Stimulated activated CD8-positive, alpha-beta memory T cell treated with anti-CD3 and anti-CD28 coated beads, Interleukin-4, amount 100 ng/mL, for 1 hour (primary cell): ENCODE measurements at places on chromosomes 6 and 20.

DNA sequence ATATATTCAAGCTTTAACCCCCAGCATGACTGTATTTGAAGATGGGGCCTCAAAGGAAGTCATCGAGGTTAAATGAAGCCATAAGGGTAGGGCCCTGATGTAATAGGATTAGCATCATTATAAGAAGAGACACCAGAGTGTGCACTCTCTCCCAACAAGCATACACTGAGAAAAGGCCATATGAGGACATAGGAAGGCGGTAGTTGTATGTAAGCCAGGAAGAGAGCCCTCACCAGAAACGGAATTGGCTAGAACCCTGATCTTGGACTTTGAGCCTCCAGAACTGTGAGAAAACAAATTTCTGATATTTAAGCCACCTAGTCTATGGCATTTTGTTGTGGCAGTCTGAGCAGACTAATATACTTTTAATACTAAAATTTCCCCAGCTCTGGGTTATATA is 150.1 kb upstream of the STXBP5 start:
- no peak for DNase-seq

DNA sequence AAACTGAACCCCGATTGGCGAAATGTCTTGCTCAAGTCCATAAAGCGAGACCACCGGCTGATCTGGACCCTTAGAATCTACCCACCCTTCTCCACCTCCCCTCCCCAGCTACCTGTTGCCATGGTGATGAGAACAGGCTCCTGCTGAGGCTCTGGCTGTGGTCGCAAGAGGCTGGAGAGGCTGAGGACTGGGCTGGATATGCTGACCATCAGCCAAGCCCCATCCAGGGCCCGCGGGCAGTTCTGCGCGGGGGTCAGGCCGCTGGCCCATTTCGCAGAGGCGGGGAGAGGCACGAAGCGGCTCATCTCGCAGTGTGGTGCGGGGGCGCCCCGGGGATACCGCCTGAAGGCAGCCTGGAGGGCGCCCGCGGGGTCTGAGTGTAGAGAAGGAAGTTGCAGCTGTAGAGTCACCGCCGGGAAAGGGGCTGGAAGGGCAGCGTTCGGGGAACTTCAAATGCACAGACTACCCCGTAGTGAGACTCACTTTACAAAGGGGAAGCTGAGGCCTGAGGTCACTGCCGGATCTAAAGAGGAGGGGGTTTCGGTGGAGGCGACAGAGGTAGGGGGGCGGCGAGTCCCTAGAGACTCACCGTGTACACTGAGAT is 671 bp downstream of the TAPBP start:
- no peak for DNase-seq

DNA sequence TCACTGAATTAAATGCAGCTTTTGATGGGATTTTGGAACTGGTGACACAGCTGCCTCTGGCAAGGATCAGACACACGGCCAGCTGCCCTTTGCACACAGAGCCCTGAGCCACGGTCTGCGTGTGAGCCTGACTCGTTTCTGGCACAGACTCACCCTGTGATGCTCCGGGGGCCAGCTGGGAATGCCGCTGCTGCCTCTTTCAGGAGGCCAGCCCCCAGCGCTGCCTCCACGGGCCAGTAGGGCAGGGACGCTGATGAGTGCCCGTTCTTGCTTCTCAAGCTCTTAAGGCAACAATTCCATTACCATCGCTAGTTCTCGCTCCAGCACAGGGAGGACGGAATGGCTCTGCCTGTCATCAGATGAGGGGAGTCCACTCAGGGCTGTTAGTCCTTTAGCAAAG is 61.6 kb downstream of the IRF4 start:
- no peak for DNase-seq

- DNase-seq = no peak
Measured at GRCh38 chr6:16653226-16653625, 108.0 kb downstream of the ATXN1 start.

GRCh38 chr6:151280859-151281258 is 41.1 kb downstream of the AKAP12 start:
- no peak for DNase-seq

DNA sequence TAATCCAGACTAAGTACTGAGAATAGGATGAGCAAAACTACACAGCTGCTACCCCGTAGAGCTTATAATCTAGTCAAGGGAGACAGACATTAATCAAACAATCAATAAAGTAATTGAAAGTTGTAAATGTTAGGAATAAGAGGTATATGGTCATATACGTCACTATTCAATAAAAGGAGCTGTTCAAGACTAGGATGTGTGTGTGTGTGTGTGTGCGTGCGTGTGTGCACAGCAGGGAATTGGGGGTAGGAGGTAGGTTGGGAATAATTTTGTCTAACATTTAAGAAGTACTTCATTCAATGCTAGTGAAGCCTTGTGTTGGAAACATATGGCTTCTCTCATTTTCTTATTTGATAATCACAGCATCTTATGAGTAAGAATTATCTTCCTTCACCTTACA is 41.8 kb downstream of the SESN1 start:
- DNase-seq = no peak

DNA sequence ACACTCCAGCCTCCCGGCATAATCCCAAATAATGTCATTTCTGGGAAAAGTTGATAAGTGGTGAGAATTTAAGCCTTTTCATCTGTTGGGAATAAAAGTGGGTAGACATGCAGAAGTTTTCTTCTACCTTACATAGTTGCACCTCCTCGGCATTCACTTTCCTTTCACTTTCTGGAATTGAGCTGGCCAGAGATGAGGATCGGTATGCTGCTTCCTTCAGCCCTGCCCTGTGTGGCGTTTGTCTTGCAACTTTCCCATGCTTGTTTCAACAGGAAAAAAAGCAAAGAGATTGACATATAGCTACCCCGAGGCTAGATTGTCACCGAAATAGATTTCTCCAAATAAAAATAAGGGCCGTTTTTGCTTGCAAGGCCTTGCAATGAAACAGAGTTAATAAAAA is 65.8 kb upstream of the JAG1 start:
- DNase-seq = no peak

- no peak for DNase-seq
Measured at GRCh38 chr6:116468293-116468692, 7.1 kb downstream of the CALHM6 start.

DNA sequence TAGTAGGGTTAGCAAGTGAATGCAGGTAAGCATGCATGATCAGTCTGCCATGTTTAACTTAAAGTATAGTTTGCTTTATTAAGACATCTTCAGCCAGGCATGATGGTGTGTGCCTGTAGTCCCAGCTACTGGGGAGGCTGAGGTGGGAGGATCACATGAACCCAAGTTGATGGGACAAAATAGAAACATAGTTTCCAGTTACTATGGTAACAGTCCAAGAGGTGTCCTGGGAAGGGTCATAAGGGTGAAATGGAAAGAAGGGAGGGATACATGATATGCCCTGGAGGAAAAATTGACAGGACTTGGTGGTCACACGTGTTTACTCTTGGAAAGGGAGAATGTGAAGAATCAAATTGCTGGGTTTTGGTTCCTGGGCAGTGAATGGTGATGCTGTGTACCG is 139.6 kb downstream of the SULF2 start:
- DNase-seq = no peak

DNA sequence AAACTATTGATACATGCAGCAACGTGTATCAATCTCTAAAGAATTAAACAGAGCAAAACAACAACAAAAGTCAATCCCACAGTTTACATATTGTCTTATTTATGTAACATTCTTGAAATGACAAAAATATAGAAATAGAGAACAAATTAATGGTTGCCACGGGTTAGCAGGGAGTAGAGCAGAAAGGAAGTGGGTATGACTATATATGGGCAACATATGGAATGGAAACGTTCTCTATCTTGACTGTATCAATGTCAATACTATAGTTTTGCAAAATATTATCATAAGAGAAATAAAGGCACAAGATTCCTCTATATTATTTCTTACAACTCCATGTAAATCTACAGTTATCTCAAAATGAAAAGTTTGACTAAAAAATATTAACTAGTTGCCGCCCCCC is 12.8 kb downstream of the AK9 start:
- no peak for DNase-seq

- DNase-seq = no peak
Measured at GRCh38 chr6:52346503-52346902, 15.4 kb upstream of the PAQR8 start.

DNA sequence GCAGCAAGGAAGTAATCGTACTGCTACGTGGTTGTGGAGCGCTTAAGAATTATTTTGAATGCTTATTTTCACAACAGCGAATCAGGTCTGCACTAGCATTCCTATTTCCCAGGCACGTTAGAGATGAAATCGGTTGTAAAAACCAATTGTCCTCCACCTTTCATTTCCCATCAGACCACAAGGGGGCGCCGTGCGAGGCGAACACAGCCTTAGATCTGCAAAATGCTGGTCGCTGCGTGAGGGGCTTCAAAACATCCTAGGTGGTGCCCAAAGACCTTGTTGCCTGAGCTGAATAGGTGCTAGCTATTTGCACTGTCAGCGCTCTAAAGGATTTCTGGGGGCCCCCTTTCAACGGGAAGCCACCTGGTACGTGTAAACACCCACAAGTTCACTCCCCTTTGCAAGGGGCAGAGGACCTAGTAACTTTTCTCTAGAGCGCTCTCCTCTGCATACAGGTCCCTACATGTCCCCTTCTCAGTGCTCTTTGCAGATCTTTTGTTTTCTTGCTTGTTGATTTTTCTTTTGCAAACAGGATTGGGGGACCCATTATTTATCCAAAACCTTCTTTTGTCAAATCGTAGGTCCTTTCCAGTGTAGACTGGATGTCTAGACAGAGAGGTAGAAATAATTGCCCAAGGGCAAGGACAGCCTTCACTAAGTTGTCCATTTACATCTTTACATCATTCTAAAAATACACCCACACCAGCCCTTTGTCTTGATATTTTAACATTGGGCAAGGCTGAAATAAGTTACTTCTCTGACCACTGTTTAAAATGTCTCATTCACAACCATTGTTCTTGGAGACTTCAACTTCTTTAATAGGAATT is 59.8 kb downstream of the NEDD9 start:
- peak; percentile 66 for DNase-seq

GRCh38 chr6:37624121-37624520 is 73.6 kb downstream of the MDGA1 start:
- DNase-seq = no peak

DNA sequence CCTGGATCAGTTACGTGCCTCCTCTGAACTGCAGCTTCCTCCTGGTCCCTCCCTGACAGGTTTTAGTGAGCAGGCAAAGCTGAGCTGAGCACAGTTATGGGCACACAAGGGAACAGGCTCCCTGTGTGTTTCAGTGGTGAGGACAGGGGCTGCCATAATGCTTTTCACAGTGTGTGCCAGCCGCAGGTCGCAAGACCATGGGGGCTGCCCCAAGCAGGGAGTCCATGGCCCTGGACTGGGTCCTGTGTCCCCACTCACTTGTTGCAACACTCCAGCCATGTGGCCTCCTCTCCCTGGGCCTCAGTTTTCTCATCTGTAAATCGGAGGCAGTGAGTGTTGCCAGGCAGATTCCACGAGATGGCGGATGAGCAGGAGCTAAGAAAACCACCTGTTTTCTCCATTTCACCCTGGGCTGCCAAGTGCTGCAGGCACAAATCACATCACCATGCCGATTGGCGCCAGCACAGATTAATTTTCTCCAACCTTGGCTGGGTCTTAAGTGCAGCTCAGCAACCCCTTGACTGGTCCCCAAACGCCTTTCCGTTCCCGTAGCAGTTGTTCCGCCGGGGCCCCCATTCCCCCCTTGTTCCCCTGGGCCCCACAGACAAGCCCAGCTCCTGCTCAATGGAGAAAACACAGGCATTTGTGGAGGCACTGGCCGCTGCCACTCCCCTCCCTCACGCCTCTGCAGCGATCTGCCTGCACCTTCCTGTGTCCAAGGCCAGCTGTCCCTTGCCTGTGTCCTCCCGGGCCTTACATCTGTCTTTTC is 57.1 kb upstream of the NNAT start:
- DNase-seq = no peak

DNA sequence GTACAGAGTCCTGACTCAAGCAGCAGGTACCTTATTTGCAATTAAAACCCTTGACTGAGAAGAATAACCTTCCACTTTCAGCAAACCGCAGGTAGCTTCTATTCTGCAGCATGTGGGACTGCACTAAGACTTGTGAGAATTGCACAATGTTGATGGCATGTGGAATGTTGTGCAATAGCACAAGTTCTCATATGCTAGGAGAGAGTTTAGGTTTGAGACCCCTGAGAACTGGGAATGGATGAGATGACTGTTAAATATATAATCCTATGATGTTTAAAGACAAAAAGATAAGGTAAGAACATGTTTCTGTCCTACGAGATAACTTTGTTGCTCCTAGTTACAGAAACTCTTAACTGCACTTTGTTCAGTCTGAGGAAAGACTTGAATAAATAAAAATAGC is 194.6 kb downstream of the OTOR start:
- no peak for DNase-seq

GRCh38 chr6:93562582-93562981 is 143.2 kb upstream of the EPHA7 start:
- DNase-seq = no peak

- no peak for DNase-seq
Measured at GRCh38 chr6:20681243-20681684, 147.0 kb downstream of the CDKAL1 start.

DNA sequence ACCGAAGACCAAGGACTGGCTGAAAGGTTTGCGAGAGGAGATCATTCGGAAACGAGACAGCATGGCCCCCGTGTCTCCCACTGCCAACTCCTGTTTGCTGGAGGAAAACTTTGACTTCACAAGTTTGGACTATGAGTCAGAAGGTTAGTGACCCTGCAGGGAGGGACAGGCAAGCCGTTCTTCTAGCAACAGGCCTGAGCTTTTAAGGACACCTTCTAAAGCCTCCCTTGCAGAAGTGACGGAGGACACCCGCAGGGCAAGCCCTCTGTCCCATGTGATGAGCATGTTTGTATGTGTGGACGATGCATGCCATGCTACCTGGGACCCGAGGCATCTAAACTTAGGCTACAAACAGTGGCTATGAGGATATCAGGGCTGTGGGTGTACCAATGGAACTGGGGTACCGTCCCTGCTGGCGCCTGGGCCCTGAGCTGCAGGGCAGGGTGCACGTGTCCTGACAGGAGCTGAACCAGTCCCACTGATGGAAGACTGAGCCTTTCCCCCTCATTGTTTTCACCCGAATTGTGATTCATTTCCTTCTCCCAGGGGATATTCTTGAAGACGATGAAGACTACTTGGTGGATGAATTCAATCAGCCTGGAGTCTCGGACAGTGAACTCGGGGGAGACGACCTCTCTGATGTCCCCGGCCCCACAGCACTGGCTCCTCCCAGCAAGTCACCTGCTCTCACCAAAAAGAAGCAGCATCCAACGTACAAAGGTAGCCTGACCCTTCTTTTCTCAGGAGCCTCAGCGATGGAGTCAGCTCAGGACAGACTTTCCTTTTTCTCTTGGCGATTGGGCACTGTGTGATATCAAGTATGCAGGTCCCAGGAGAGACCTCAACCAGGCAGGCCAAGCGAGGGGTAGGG is 84.4 kb downstream of the SERAC1 start:
- DNase-seq = no peak

GRCh38 chr6:81608776-81609175 is 143.7 kb downstream of the TENT5A start:
- no peak for DNase-seq
